ENCODE measurements at places on chromosomes 2 and 18.

GRCh38 chr2:2007551-2008501, 263.5 kb upstream of the PXDN start:
- peak; percentile 63 for DNase-seq

DNA sequence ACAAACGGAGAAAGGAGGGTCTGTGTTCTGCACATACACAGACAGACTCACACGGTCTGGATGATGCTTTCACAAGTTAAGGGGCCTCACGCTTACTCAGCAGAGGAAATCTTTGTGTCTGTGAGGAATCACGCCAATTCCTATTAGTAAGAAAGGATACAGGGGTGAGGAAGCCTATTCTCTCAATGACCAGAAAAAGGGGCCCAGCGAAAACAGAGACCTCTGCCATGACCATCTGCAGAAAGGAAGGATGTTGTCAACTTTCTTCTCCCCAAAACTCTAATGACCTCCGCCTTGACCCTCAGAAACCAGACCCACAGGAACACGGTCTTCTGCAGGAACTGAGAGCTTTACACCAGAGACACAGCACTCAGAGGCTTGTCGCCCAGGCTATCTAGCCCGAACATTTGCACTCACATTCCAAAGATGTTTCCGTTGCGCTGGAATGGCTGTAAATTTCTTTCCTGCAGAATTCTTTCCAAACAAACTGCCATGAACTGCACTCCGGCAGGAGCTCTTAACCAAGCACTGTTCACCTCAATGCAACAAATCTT, 186.3 kb downstream of the TCF4 start:
- no peak for DNase-seq

- no peak for DNase-seq
Measured at GRCh38 chr2:11904029-11904428, 157.6 kb downstream of the LPIN1 start.

DNA sequence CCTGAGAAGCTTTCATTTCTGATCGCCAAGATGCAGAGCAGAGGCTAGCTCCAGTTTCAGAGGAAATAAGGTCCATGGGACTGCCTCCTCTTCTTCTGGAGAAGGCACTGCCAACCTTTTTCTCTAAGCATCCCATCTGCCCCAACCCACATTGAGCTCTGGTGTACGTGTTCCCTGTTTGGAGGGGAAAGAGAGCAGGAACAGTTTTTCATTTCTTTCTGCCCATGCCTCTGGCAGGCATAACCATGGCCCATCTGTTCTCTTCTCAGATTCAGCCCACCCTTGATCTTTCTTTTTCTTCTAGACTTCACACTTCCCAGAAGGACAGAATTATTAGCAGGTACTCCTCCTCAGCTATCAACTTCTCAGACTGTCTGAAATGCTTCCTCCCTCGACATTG, 1110.3 kb upstream of the KLHL29 start:
- no peak for DNase-seq

- no peak for DNase-seq
Measured at GRCh38 chr2:1846046-1847015, 102.0 kb upstream of the PXDN start.

- DNase-seq, result peak; percentile 80
Measured at GRCh38 chr2:174495365-174496012, 8.7 kb upstream of the GPR155 start.

GRCh38 chr2:68588589-68588988, 54.8 kb upstream of the PROKR1 start:
- DNase-seq, result no peak

DNA sequence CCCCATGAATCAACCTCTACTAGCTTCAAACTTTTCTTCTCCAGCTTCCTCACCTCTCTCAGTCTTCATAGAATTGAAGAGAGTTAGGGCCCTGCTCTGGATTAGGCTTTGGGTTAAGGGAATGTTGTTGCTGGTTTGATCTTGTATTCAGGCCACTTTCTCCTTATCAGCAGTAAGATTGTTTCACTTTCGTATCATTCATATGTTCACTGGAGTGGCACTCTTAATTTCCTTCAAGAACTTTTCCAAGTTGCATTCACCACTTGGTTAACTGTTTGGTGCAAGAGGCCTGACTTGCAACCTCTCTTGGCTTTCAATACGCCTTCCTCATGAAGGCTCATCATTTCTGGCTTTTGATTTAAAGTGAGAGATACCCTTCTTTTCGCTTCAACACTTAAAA, 22.8 kb downstream of the OXER1 start:
- no peak for DNase-seq

DNA sequence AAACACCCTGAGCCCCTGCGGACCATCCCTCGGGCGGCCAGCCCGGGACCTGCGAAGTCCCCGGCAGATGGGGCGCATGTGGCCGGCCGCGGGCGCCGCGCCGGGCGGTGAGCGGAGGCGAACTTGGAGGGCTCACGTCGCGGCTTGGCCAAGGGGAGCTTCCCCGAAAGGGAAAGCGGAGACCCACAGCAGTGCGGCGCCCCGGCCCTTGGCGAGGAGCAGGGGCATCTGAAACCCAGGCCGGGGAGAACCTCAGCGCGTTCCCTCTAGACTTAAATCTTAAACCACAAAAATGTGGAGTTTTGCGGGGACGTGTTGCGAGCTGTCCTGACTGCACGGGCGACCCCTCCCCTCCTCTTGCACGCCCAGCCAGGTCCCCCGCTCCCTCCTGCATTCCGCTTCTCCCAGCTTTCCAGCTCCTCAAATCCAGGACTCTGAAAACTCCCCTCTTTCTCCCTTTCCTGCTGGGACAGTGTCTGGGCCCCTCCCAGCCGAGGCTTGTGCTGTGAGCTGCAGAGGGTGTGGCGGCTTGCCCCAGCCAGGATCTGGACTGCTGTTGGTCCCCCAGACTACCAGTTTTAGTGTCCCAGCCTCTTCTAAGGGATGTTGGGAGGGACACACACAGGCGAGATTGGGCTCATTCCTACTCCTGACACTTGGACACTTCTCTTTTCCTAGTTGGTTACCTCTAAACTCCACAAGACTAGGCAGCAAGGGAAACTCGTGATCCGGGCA, 1.3 kb downstream of the FMNL2 start:
- no peak for DNase-seq

DNA sequence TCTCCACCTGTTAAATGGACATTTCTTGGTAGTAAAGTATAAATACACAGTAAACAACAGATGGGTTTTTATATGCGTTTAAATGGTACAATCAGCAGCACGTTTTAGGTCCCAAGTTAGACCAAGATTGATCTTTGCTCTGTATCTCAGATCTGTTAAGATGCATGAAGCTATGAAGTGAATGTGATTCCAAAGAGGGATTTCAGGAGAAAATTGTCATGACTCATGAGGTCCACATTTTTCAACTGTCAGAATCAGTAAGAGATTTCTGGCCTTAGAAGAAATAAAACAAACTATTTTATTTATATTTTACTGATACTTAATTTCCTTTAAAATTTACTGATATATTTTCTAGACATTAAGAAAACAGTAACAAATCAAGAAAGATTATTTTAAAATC, 142.7 kb downstream of the EML6 start:
- DNase-seq, result no peak

DNA sequence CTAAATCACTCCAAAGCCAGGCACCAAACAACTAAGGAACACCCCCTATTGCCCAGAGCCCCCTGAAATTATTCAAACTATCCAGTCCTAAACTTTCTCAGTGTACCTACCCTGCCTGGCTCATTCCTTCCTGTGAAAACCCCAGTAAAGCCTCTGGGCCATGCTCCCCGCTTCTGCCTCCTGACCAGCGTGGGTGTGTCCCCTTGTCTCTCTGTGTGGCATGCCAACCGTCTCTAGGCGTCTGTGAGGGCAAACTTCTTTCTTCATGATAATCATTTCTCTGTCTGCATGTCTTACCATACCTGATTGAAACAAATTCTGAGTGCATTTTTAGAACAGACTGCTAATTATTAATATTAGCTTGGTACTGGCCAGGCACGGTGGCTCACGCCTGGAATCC, 109.0 kb upstream of the MSH2 start:
- no peak for DNase-seq

DNA sequence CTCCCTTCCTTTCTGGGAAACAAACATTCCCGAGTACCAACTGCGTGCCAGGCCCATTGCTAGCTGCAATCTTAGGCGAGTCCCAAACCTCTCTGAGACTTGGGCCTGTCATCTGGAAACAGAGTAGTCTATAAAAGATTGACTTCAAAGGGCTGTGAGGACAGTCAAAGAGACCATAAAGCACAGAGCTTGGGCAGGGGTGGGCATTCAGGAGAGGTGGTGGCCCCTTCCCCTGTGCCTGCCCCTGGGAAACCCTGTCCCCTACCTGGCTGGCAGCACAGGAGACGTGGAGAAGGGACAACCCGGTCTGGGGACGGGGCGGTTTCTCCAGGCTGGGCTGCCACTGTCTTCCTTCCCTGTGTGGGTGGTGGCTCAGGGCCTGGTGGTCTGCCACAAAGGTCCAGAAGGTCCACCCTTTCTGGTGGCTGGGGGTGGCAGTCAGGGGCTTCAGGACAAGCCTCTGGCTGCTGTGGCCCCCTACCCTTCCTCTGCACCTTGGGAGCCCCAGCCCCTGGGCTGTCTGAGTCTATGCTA, 33.9 kb upstream of the FOSL2 start:
- DNase-seq, result no peak

- DNase-seq, result no peak
Measured at GRCh38 chr2:190202604-190203003, 117.0 kb downstream of the HIBCH start.

DNA sequence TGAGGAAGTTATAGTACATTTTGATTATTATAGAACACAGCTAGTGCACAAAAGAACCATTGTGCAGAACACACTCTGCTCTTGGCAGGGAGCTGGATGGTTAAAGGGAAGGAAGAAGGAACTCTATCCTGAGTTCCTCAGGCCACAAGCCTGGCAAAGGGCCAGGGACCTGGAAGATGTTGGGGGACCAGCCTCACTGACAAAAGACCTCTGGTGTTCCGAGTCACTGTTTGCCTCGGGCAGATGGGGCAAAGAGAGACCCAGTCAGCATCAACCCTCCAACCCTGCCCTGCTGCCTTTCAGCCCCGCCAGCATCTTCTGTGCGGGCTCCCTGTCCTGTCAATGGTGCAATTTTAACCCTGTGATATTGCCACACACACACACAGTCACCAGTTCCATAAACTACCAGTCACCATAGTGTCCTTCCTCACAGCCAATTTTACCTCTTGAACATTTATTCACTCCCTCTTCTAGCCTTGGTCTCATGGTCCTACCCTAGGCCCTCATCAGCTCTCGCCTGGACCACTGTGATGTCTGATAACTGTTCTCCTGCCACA, 21.9 kb downstream of the NEMP2 start:
- DNase-seq, result no peak

DNA sequence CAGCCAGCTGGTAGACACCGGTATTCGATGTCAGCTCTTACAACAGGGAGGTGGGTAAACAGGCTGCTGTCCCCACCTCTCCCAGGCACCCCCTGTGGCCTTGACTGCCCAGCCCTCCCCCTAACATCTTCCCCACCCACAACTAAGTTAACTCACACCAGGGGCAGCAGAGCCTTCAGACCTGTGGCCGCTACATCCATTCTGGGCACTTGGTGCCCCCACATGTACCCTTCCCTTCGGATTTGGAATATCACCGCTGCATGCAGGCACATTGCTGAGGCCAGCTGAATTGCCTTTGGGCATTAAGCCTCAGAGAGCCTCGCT, 130.3 kb downstream of the MYCN start:
- DNase-seq, result no peak

- no peak for DNase-seq
Measured at GRCh38 chr2:75064691-75065396, 106.4 kb downstream of the POLE4 start.

GRCh38 chr2:100964681-100965169, 37.4 kb upstream of the RPL31 start:
- no peak for DNase-seq

DNA sequence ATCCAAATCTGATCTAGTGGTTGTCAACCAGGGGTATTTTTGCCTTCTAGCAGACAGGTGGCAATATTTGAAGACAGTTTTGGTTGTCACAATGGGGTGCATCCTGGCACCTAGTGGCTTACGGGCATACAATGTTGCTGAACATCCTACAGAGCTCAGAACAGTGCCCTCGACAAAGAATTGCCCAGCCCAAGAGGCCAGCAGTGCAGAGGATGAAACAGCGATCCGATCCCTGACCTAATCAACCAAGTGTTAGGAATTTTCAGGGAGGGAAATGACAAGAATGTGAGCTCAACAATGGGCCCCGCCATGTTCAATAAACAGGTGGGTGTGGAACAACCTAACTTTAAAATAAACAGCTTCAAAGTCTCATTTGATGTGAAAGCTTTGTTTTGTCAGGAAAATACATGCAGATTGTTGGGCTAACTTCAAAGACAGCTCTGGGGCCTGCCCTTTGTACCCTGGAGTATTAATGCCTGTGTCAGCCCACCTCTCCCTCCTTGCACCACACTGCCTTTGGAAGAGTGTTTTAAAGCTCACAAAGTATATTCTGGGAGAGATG, 22.5 kb upstream of the SCYGR5 start:
- DNase-seq, result no peak

DNA sequence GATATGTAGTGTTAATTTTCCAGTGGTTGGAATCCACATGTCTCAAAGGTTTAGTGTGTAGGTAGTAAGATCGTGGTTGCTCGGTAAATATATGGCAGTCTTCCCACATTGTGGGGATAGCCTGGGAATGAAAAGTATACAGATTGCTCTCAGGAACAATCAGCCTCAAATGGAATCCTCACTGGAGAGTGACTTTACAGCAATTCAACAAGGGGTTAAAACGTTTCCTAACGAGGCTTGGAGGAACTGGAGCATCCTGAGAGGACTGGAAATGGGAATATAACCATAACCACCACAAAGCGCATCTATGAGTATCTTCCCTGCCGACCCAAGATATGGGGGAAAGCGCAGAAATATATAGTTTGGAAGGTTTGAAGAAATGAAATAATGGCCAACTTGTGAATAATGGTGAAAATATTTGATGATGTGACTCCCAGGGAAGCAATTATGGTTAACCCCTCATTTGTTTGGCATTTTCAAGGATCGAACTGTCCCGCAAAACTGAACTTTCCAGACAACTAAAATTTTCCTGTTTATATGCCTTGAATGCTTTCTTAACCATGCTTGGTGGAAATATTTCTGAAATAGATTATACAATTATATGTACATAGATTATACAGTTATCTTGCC, 100.7 kb upstream of the FOSL2 start:
- DNase-seq, result no peak

DNA sequence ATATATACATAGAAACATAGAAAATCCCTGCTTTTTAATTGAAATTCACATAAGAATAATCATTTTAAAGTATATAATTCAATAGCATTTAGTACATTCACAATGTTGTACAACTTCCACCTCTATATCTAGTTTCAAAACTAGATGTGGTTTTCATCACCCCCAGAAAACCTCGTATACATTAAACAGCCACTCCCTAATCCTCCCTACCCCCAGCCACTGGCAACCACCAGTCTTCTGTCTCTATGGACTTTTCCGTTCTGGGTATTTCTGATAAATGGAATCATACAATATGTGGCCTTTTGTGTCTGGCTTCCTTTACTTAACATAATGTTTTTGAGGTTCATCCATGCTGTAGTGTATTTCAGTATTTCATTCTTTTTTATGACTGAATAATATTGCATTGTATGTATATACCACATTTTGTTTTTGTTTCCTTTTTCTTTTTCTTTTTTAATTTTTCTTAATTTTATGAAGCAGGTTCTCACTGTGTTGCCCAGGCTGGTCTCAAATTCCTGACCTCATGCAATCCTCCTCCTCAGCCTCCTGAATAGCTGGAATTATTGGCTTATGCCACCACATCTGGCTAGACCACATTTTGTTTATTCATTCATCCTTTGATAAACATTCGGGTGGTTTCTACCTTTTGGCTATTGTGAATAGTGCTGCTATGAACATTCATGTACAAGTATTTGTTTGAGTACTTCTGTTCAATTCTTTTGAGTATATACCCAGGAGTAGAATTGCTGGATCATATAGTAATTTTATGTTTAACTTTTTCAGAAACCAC, 50.6 kb upstream of the RNF152 start:
- no peak for DNase-seq

GRCh38 chr2:85656468-85656867, 11.5 kb downstream of the SFTPB start:
- no peak for DNase-seq
